NCI-H526 treated with DMSO at 0.1 percent for 48 hours (cell line): ENCODE measurements at places on chromosomes 2 and 18.

GRCh38 chr2:233082931-233083755, 23.0 kb downstream of the INPP5D start:
- DNase-seq, result no peak

- no peak for DNase-seq
These were observed 8.8 kb downstream of the C2orf92 start for GRCh38 chr2:97678298-97678697.

DNA sequence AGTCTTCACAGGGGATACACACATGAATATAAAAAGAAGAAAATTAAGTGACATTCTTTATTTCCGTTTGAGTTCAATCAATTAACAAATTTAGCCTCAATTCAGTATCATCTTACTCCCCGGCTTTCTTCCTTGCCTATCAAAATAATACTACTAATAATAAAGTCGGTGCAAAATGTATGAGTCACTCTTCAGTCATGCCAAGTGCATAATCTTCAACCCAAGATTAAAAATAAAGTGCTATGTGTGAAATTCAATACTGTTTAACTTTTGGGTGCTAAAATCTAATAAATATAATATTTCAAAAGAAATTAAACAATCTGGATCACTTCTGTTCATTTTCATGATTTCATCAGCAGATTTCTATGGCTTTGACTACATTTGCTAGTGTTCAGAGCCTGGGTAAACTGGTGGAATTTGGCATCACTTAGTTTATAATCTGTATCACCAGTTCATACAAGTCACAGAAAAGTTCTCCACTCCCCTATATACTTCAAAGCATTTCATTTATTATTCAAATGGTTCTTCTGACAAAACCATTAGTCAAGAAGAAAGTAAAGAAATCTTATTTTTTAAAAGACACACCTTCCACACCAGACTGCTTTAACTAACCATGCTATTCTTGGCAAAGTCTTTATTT, 183.6 kb downstream of the THADA start:
- no peak for DNase-seq

- DNase-seq, result peak; percentile 6
These were observed 290.8 kb downstream of the CCDC85A start for GRCh38 chr2:56474412-56475158.

DNA sequence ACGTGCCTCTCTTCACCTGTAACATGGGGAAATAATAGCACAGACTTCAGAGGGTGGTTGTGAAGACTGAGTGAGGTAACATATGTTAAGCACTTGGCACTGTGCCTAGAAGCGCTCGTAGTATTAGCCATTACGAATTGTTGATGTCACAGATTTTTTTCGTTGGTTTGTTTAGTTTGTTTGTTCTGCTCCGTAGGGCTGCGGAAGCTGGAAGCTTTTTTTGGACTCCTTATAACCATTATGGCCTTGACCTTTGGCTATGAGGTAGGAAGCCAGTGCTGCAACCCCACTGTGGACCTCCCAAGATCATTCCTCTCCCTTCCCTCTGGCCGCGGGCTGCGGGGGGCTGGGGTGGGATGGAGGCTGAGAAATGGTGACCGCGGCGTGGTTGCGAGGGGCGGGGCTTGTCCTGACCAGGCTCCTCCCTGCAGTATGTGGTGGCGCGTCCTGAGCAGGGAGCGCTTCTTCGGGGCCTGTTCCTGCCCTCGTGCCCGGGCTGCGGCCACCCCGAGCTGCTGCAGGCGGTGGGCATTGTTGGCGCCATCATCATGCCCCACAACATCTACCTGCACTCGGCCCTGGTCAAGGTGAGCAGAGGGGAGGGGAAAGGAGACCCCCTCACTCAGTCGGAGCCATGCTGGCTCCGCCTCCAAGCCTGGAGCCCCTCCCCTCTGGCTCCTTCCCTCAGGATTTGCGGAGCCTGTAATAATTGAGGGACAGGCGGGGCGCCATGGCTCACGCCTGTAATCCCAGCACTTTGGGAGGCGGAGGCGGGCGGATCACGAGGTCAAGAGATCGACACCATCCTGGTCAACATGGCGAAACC, 5.5 kb downstream of the SLC11A1 start:
- DNase-seq, result peak; percentile 34

GRCh38 chr18:76464281-76465259, 30.5 kb downstream of the ZNF516 start:
- no peak for DNase-seq

DNA sequence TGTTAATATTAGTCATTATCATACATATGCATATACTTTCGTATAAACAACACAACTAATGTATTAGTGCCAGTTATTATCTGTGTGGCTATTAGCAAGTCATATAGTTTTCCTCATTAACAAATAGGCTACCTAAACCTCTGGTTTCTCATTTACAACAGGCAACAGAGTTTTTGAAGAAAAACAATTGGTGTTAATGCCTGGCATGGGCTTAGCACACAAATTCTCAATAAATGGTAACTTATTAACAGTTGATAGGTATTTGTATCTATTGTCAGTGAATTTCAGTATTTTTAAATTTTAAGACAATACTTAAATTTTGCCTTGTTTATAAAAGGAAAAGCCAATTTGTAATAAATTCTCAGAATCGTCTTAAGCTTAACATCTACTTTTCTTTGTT, 182.5 kb downstream of the PMAIP1 start:
- DNase-seq, result no peak

DNA sequence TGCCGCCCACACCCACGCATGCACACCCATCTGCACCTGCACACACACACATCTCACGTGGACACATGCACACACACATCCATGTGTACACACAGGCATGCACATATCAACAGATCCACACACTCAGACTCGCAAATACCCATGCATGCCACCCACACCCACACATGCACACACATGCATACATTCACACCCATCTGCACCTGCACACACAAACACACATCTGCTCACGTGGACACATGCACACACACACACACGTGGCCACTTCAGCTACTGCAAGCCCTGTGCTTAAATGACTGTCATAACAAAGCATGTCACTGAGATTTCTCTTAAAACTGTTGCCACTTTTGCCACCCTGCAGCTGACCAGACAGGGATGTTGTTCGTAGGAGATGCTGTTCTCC, 186.6 kb downstream of the SNTG2 start:
- no peak for DNase-seq

GRCh38 chr2:160694221-160694620, 200.6 kb upstream of the RBMS1 start:
- DNase-seq, result no peak

DNA sequence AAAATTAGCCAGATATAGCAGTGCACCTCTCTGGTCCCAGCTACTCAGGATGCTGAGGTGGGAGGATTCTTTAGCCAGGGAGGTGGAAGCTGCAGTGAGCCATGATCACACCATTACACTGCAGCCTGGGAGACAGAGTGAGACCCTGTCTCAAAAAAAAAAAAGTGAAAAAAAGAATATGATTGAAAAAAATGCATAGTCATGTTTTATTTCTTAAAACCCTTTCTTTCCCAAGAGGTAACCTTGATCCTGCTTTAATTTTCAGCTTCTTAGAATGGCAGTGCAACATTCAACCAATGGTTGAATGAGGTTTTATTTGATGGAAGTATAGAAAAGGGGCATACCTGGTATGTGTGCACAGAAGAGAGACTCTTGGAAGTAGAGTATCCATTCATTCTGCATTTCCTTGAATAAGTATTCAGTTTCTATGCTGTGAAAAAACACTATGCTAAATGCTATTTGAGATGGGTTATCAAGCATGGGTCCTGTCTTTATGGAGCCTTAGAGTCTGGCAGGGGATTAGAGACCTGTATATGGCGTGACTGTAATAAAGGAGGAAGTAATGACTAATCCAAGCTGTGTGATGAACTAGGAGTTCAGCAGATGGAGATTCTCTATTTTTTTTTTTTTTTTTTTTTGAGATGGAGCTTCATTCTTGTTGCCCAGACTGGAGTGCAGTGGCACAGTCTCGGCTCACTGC, 146.3 kb downstream of the WDSUB1 start:
- no peak for DNase-seq

DNA sequence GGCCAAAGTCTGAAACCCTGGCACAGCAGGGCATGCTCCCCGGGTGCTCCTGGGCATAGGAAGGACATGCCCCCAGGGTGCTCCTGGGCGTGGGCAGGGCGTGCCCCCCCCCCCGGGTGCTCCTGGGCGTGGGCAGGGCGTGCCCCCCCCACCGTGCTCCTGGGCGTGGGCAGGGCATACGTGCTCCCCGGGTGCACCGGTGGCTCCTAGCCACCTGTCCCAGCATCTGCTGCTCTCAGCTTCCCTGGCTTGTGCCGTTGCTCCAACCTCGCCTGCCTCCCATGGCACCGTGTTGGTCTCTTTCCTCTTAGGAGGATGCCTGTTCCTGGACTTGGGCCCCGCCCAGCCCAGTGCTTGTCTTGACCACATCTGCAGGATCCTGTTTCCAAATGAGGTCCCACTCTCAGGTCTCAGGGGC, 95.6 kb upstream of the CTDP1 start:
- DNase-seq, result no peak

DNA sequence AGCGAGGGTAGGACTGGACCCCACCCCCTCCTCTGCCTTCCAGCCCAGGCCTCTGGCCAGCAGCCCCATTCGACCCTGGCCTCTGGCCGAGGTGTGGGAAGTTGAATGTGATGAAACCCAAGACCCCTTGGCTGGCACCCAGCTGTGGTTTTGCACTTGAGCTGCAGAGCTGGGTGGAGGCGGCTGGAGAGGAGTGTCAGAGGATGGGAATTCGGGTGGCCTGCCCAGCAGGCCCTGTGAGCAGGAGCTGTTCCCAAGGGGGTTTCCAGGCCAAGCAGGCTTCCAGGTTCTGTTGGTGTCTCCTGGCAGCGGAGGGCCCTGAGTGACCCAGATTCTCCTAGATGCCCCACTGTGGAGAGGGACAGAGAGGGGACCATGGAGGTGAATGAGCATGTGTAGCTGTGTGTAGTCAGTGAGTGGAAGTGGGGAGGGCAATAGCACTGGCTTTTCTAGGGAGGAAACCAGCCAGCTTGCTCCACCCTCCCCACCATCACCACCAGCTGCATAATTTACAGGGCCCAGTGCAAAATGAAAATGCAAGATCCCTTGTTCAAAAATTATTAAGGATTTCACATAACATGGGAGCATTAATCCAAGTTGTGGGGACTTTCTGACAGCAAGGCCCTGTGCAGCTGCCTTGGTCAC, 172.2 kb upstream of the HAAO start:
- DNase-seq, result no peak

- no peak for DNase-seq
These were observed 59.0 kb downstream of the E2F6 start for GRCh38 chr2:11406958-11407381.

DNA sequence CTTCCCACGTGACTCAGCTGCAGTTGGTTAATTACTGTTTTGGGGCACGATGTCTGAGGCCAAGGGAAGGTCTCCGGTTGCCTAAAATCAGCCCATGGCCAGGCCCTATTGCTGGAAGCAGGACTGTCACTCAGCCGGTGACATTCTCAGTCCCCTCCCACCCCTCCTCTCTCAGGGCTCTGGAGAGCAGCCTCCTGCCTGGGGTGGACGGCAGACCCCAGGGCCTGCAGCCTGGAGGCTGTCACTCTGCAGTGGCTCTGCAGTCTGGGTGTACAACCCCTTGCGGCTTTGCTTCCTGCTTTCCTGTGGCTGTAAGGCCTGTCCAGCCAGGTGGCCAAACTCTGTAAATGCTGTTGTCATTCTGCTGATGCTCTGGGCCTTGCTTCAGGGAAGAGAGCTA, 32.8 kb downstream of the ZBTB7C start:
- no peak for DNase-seq

- no peak for DNase-seq
These were observed 4.3 kb upstream of the TFCP2L1 start for GRCh38 chr2:121289271-121289670.

DNA sequence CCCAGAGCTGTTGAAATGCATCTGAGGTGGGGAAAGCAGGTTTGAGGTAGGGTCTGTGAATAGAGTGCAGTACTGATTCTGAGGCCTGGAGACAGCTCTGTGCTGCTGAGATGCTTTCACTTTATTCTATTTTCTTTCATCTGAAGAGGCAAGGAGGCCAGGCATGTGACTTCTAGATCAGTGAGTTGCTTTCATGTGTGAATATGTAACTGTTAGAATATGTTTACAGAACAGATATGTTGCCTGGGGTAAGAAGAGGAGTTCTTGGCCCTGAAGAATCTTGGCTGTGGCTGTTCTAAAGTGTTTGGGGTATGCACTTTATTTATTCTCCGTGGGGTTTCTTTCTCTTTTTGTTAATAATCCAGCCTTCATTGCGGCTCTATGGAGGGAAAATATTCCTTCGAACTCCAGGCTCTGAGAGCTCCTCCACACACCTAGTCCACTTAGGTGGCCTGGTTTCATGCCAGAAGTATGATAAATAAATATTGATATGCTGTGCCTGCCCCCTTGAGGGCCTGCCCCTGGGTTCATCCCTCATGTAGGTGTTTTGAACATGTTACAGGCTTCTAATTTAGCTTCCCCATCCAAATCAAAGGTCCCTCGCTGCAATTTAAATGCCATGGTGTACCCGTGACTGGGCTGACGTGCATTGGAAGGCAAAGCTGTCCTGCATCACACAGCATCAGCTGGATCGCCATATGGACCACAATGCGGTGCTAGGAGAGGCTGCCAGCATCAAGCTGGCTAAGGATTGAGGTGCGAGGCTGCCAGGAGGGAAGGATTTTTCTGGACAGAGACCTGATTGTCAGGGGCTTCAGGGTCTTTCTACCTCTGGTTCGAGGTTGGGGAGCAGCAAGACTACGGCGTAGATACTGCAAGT, 102.9 kb downstream of the PRKCE start:
- no peak for DNase-seq

DNA sequence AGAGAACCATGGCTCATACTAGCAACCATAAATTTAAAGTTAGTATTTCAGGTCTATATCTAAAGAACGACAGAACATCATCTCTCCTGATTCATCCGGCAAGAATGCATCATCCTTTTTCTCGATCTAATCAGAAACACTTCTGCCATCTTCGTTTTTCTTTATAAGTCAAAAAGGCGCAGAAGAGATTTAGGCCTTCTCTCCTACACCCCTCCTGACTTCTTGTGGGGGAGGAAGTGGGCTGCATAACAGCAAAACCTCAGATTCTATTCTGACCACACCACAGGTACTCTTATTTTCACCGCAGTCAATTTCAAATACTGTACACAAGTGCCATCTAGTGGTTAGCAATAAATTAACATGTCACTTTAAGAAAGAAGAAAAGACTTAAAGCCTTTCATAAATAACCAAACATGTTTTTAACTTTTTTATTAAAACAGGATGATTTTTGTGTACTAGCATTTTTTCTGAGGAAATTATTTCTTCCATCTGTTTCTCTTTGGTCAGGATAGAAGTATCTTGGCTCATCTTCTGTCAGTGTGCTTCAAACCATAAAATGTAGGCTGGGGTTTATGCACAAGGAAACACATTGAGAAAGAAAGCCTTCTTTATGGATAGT, 48.4 kb upstream of the PIK3C3 start:
- DNase-seq, result peak; percentile 24
